IPS-NIHi11 (cell line): ENCODE measurements at places on chromosomes 2 and 18.

DNA sequence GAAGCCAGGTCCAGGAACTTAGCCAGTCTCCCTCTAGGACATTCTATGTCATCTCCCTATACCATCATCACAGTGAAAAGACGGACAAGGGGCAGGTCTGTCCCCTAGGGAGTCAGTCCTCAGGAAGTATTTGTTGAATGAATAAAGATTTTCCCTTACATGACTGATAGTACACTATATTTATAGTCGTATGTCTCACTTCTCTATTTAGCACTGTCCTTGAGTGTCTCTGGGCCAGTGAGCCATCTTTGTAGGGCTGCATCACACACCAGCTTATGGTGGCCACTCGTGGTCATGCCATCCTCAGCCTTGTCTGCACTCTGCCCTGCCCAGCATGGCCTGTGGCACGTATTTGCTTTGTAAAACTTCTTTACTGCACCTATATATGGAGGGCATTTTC is 25.8 kb downstream of the PTPN18 start:
- no peak for DNase-seq

- peak; percentile 53 for DNase-seq
Observed at GRCh38 chr18:61333271-61333745, at the start of gene CDH20. Gene CDH20, plus strand, starts transcription at chr18:61333430.

DNA sequence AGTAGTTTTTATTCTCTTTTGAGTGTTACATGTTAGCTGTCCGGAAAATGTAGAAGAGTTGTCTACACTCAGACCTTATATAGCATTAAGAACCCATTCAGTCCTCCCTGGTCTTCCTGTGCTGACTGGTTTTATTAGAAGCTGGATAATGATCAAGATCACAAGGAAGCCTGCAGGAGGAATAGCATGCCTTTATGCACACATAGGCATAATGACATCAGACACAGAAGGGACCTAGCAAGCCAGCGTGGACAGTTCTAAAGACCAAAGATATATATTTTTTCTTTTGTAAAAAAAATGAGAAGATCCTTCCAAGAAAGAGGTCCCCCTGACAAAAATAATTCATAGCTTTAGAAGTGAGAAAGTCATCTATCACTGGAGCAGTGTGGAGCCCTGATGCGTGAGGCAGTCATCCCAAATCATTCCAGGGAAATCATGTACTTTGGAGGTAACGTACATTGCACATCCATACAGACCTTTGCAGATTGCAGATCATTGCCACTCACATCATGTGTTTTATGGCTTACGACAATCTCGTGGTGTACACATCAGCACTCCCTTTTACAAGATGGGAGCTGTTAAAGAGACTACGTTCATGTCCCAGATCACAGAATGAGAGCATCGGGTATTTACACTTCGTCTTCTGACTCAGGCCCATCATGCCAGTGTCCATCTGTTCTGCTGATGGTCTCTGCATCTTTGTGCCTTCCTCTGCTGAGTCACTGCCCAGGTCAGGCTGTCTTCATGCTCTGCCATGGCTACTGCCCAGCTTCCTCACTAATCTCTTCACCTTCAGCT is 334.0 kb downstream of the SOCS6 start:
- DNase-seq: no peak

DNA sequence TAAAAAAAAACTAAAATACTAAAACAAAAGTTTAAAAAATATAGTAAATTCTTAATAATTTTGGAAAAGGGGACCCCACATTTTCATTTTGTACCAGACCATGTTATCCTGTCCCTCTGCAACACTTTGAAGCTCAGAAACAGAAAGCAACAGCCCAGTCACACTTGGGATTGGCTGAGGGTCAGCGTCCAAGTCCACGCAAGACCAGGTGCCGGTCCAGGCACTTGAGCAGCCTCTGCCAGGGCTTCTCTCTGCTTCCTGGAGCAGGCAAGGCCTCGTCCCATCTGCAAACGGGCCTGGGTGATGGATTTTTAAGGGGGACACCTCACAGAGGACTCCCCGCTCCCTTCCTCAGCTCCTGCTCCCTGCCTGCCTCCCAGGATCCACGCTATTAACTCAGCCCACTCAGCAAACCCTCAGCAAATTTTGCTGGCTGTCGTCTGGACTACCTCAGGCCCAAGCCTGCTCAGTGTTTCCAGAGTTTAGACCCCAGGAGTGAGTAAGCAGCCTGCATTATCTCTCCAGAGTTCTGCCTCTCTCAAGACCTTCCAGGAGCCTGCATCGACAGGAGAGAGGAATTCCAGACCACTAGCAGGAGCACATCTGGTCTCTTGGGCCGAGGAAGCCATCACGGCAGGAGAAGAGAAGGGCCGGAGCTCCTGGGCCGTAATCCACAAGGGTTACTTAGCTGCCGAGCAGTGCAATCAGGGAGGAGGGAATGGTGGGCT is 88.7 kb upstream of the STPG4 start:
- no peak for DNase-seq

GRCh38 chr2:46913471-46914381 is 1.9 kb downstream of the MCFD2 start:
- DNase-seq: no peak

DNA sequence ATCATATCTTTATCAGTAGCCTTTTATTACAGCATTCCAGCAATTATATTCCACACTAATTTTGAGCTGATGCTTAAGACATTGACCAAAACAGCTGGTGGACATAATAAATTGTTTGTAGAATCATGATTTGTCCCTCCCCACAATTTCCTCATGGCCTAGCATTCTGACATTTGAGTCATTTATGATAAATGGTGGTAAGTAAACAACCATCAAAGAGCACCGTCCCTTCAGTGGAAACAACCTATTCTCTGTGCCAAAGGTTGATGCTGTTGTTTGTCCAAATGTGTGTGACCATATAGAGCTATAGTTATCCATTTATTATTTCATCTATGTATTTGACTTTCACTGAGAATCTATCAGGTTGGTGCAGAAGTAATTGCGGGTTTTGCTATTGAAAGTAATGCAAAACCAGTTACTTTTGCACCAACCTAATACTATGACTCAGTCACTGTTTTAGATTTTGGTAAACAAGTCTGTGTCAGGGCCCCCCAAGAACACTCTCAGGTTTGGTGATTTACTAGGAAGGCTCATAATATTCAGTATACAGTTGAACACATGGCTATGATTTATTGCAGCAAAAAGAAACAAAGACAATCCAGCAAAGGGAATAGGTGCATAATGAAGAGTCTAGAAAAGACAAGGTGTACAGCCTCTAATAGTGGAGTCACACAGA is 608.7 kb upstream of the REG3G start:
- DNase-seq: no peak

- DNase-seq: peak; percentile 59
Observed at GRCh38 chr18:69469444-69469919, 68.8 kb downstream of the DOK6 start.

DNA sequence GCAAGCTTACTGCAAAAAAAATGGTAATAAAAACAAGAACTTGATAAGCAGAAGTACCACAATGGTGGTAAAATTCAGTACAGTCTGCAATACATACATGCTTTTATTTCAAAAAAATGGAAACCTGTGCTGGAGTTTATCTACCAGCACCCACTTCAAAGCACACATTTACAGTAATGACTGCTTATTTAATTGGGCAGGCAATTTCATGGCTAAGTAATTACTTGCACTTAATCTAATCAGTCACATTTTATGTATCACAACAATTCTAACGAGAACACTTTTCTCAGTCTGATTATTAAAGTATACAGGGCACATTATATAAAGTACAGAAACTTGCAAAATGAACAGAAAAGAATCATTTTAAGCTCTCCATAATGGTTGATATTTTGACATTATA is 5.2 kb downstream of the APCDD1 start:
- no peak for DNase-seq

- DNase-seq: no peak
Observed at GRCh38 chr2:222479859-222480258, 55.5 kb downstream of the SGPP2 start.

DNA sequence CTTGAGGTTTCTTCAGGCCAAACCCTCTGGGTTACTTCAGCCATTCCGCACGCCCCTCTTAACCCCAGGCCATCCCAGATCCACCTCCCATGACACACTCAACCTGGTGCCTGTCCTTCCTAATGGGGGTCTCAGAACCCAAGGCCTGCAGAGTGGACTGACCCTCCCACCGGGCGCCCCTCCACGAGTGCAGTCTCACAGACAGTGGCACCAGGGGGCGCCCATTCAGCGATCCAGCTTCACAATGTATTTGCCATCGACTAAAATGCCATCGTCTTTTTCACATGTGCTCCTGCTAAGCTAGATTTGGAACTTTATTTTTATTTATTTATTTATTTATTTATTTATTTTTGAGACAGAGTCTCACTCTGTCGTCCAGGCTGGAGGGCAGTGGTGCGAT is 38.5 kb downstream of the INPP5D start:
- peak; percentile 72 for DNase-seq

- no peak for DNase-seq
Observed at GRCh38 chr18:404061-404636, 96.4 kb downstream of the COLEC12 start.

GRCh38 chr2:155815275-155815674 is 517.2 kb downstream of the NR4A2 start:
- DNase-seq: no peak

GRCh38 chr2:102513355-102513939 is 40.4 kb downstream of the SLC9A4 start:
- DNase-seq: no peak

GRCh38 chr2:8534729-8535468 is 147.0 kb upstream of the ID2 start:
- DNase-seq: peak; percentile 38

DNA sequence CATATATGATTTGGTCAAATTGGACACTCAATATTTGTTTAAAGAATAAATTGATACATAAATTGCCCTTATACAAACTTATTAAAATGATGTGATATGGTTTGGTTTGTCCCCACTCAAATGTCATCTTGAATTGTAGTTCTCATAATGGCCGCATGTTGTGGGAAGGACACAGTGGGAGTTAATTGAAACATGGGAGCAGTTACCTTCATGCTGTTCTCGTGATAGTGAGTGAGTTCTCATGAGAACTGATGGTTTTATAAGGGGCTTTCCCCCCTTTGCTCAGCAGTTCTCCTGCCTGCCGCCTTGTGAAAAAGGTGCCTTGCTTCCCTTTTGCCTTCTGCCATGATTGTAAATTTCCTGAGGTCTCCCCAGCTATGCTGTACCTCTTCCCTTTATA is 34.0 kb upstream of the SLC8A1 start:
- DNase-seq: no peak

DNA sequence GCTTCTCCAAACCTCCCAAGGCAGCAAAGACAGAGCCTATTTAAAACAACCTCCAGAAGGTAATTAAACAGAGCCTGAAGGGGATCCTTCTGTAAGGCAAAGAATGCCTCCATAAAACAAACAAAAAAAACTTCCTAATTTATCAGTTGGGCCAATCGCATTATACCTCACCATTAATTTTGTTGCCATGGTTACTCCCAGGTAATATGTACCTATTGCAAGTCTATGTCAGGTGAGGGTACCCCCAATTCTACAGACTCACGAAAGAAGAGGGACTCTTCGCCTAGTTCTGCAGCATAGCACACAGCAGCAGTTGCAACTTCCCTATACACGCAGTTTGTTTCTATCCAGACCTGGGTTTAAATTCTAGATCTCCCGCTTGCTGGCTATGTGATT is 38.8 kb downstream of the SFXN5 start:
- DNase-seq: no peak

GRCh38 chr18:50578651-50579050 is 18.8 kb downstream of the MAPK4 start:
- DNase-seq: no peak

GRCh38 chr18:3728704-3729437 is 278.9 kb downstream of the TGIF1 start:
- DNase-seq: no peak

DNA sequence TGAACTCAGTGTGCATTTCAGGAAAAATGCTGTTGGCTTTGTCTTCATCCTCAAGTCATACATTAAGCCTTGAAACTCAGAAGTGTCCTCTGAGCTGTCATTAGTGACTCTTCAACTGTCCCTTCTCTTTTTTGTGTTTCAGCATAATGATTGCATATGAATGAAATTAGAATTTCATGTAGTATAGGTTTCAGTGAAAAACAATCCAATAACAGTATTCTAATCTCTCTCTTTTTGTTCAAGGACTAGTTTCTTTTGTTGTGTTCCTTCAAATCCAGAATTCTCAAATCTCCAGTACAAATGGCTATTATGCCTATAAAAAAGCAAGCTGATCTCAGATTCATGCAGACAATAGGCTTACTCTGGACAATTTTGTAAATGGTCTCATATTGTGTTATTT is 133.5 kb downstream of the QPCT start:
- DNase-seq: no peak

DNA sequence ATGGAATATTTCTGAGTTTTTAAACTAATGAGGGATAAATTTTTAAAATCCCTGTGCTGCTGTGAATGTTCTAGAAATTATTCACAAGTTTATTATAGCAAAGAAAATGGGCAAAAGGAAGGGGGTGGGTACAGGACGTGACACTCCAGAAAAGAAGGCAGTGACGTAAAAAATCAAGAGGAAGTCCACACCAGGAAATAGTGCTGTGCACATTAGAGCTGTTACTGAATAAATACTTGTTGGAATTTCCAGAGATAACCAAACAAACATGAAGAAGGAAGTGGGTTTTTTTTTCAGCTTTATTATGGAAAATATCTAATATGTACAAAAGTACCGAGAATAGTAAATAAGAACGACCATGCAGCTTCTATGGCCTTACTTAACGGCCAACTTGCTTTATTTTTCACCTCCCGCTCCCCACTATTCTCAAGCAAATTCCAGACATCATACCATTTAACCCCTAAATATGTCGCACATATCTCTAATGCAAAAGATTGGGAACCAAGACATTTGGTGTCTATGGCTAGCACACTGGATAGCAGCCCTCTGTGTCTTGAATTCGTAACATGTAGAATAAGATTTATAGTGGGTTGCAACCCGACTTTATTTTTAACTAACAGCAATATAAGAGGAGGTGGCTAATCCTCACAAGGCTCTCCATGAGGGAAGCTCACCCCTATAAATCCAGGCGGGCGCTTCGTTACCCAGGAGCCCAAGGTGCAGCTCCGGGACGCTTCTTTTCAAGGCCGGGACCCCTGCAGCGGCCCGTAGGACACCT is 580 bp upstream of the NDUFV2 start:
- no peak for DNase-seq

DNA sequence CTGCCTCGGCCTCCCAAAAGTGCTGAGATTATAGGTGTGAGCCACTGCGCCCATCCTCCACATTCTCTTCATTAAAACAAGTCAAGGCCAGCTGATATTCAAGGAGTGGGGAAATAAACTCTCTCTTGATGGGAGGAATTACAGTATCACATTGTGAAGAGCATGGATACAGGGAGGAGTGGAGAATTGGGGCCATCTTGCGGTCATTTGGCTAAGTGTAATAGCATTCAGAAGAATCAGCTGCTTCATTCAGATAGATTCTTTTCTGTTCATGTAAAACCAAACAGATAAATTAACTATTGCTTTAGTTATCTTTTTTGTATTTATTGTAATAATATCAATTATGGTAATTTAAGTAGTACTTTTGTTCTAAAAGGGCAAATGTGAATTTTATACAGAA is 156.3 kb downstream of the UBR3 start:
- DNase-seq: no peak

GRCh38 chr18:39624961-39625360 is 2059.4 kb upstream of the CELF4 start:
- no peak for DNase-seq

GRCh38 chr2:161237392-161238264 is 70.6 kb upstream of the PSMD14 start:
- DNase-seq: peak; percentile 55

GRCh38 chr2:215034154-215034553 is 104.3 kb downstream of the ABCA12 start:
- DNase-seq: no peak
